Stimulated activated CD4-positive, alpha-beta T cell treated with anti-CD3 and anti-CD28 coated beads, Interleukin-4, amount 100 ng/mL, for 48 hours (primary cell): ENCODE measurements at places on chromosomes 2 and 18.

GRCh38 chr2:47651296-47651695 lies 131.6 kb upstream of the MSH6 start:
- DNase-seq, result no peak

DNA sequence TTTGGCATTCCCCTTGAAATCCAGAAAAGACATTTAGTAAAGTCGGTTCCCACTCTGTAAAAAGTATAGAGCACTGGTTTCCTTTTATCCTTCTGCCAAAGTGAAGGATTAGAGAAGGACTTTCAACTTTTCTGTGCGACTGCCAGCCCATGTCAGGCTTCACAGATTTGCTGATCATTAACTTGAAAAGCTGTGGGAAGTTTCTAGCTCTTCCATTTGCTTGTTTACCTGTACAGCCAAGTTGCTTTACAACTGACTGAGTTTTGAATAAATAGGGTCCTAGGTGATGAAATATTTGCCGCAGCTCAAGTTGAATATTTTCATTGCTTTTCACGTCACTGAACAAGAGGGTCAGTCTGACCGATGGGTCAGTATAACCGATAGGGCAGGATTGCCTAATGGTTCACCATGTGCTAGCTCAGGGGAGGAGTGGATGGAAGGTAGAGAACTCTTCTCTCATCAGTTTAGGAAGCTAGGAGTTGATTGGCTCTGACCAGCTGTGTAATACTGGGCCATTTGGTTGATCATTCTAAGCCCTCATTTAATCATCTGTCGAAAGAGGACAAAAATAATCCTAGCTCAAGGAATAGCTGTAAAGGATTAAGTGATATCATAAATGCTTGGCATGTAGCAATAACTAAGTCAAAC lies 30.4 kb downstream of the UPP2 start:
- DNase-seq, result no peak

DNA sequence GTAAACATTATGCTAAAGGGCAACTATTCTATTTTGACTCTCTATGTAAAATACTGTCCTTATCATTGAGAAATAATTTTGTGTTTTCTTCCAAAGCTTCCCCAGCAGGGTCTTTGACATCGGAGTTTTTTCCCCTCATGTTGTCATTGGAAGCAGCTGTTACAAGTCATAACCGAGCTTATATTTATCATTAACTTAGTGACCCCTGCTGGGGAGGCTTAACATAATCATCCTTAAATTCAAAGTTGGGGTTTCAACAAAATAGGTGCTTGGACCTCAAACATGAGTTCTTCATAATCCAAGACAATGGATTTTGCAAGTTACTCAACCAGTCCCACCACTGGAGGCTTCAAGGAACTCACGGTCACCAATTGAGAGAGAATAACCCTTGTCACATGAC lies 330.9 kb downstream of the DCC start:
- DNase-seq, result no peak

DNA sequence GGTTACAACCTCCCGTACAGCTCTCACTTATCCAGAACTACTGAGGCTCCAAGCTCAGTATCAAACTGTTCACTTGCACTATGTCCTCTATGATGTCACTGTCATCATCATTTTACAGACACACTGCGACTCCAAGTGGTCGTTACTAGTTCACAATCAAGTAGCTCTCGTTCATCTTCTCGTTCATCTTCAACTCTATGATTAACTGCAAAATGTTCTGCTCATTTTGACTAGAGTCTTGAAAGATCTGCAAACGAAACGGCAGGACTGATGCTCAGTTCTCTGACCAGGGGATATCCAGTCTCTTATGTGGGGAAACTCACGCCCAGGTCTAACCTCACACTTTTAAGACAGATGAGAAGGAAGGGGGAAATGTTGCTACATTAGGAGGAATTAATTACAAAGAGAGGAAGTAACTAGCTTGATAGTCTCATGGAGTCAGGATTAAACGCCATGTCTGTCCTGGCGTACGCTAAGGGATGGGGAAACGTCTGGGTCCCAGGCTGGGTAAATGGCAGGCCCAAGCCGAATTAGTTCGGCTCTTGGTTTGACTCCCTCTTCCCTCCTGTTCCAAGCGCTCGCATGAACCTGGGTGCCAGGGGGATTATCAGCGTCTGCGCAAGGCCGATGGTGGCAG lies 794 bp upstream of the CHCHD5 start:
- no peak for DNase-seq

DNA sequence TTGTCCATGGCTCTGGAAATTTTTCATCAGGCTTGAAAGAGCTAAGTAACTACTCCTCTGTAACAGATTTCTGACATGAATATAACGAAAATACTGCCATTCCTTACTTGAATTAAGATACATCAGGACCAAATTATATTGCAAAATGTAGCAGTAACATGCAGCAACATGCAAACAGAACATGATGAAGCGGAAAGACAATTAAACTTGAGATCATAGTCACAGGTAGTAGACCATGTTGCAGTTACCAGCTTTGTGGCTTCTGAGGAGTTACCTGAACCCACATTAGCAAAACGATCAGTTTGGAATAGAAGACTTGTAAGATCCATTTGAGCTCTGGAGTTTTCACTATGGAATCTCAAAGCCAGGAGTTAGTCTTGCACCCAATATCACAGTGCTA lies 76.2 kb downstream of the MREG start:
- no peak for DNase-seq

GRCh38 chr2:95377216-95378123 lies 25.0 kb upstream of the FAHD2A start:
- no peak for DNase-seq

DNA sequence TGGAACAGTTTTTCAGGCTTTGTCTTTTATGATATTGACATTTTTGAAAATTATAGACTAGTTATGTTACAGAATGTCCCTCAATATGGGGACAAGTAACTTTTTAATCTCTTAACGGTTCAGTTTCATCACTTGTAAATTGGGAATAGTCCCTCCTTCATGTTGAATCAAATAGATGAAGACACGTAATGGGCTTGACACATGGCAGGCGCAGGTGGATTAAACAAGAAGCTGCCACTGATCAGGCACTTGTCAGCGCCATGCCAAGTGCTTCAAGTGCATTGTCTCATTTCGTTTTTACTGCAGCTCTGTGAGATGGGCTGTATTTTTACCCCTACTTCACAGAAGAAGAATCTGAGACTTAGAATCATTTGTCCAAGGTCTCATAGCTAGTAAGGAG lies 9.5 kb upstream of the SMAD4 start:
- no peak for DNase-seq

DNA sequence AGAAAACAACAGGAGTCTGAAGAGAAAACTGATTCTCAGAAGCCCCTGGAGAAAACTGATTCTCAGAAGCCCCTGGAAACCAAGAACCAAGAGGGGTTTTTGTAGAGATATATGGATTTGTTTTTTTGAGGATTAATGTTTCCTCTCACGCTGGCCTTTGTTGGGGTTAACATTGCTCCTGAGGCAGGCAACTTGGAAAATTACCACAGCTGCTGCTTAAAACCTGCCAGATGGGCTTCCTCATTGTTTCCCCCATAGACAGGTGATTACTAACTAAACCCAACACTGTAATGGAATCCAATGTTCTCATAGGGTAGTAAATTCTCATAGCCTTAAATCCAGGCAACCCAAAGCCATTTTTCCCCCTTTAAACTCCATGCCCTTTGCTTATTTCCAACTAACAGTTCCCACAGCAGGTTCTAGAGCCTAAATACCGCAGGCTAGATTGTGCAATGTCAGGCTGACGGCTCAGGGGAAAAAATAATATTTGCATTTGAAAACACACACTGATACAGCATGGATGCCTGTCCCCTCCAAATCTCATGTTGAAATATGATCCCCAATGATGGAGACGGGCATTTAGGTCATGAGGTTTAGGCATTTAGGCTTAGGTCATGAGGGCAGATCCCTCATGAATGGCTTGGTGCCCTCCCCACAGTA lies 272.3 kb upstream of the PKDCC start:
- no peak for DNase-seq

- no peak for DNase-seq
Observed at GRCh38 chr2:192593561-192593960, 398.8 kb upstream of the TMEFF2 start.

DNA sequence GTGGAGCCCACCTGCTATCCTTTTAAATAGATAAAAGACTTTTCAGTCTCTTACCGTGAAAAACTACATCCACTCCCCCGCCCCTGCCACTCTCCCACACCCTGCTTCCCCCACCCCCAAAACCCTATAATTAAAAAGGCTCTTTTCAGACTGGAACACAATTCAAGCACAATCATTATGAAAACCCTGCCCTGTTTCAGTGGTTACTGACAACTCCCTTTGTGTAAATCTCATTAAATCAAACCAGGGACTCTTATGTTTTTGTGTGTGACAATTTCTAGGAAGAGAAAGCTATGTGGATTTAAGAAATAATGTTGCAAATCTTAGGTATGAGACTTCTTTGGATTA lies 21.0 kb upstream of the ZNF532 start:
- no peak for DNase-seq

- DNase-seq, result no peak
Observed at GRCh38 chr18:65706646-65707045, 44.2 kb upstream of the CDH7 start.

GRCh38 chr2:18456026-18456425 lies 104.4 kb downstream of the RDH14 start:
- DNase-seq, result no peak

GRCh38 chr2:72999729-73000725 lies 71.5 kb downstream of the SFXN5 start:
- DNase-seq, result no peak

DNA sequence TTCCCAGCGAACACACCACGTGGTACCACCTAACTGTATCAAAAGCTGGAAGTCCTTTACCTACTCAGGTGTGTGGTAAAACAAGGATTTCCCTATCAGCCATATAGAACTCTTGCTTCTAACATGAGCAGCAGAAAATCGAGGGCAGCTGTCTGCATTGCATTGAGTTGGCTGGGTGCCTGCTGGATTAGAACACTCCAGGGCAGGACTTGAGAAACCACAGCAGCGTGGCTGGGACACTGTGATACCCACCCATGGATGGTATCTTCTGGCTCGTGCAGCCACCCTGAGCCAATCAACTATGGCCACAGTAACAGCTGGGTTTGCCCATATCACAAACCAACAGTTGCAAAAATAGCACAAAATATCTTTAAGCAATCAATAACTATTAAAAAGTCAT lies 188.3 kb downstream of the FBXO15 start:
- DNase-seq, result no peak

- no peak for DNase-seq
Observed at GRCh38 chr2:197873293-197873701, 68.9 kb downstream of the PLCL1 start.

- DNase-seq, result no peak
Observed at GRCh38 chr18:46810481-46811000, 53.7 kb upstream of the ST8SIA5 start.

GRCh38 chr18:8726963-8727705 lies 21.8 kb downstream of the MTCL1 start:
- no peak for DNase-seq
